ENCODE measurements at places on chromosomes 6 and 20.

- no peak for DNase-seq
Measured at GRCh38 chr6:39453241-39453640, 130.7 kb upstream of the KCNK16 start.

DNA sequence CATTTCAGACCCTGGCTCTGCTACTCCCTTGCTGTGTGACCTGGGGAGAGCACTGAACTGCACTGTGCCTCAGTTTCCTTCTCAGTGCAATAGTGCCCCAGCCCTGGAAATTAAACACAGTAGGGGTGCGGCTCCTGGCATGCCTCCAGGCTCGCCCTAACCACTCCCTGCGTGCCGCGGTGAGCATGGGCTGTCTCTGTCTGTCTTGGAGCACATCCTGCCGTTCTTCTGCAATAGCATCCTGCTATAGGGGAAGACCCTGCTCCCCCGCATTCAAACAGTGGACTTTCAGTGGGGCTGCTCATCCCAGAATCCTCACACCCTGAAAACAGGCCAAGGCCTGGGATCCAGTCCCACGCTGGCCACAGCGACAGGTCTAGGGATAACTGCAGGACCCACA is 129.5 kb downstream of the FOXC1 start:
- no peak for DNase-seq

- no peak for DNase-seq
Measured at GRCh38 chr6:1615853-1616420, 6.2 kb downstream of the FOXC1 start.

- DNase-seq, result no peak
Measured at GRCh38 chr6:83735461-83735860, 26.6 kb upstream of the SNAP91 start.

DNA sequence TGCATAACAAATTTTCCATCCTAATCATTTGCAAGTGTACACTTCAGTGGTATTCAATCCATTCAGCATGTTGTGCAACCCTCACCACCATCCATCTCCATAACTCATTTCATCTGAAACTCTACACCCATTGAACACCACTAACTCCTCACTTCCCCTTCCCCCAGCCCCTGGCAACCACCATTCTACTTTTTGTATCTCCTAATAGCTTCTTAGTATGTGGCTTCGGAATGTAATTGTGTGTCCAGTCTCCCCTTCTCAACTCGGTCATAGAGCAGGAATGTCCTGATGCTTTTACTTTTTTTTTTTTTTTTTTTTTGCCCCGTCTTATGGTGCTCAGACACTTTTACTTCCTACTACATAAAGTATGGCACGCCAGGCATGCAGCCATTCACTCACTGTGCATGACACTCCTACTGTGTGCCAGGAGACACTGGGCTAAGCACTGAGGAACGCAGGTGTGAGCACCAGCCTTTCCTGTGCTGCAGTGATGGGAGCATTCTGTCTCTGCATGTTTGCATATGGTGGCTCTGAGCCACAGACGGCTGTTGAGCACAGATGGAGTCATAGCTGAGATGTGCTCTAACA is 15.3 kb downstream of the HCK start:
- no peak for DNase-seq

- DNase-seq, result no peak
Measured at GRCh38 chr6:125766641-125767040, 17.2 kb downstream of the HEY2 start.

- no peak for DNase-seq
Measured at GRCh38 chr20:1371202-1371782, 21.6 kb downstream of the FKBP1A start.

GRCh38 chr6:109655761-109656262 is 35.2 kb downstream of the AK9 start:
- DNase-seq, result no peak

DNA sequence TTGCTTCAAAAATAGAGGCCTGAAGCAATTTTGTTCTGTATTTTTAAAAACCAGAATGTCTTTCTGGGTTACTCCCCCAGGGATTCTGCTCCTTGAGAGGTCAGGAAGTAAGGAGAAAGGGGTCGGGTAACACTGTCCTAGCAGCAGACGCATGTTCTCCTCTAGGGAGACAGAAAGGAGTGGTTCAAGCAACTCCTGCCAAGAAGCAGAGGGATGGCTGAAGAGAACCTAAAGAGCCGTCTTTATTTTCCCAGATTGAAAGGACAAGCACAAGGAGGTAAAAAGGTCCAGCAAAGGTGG is 58.0 kb upstream of the SLC4A11 start:
- no peak for DNase-seq

DNA sequence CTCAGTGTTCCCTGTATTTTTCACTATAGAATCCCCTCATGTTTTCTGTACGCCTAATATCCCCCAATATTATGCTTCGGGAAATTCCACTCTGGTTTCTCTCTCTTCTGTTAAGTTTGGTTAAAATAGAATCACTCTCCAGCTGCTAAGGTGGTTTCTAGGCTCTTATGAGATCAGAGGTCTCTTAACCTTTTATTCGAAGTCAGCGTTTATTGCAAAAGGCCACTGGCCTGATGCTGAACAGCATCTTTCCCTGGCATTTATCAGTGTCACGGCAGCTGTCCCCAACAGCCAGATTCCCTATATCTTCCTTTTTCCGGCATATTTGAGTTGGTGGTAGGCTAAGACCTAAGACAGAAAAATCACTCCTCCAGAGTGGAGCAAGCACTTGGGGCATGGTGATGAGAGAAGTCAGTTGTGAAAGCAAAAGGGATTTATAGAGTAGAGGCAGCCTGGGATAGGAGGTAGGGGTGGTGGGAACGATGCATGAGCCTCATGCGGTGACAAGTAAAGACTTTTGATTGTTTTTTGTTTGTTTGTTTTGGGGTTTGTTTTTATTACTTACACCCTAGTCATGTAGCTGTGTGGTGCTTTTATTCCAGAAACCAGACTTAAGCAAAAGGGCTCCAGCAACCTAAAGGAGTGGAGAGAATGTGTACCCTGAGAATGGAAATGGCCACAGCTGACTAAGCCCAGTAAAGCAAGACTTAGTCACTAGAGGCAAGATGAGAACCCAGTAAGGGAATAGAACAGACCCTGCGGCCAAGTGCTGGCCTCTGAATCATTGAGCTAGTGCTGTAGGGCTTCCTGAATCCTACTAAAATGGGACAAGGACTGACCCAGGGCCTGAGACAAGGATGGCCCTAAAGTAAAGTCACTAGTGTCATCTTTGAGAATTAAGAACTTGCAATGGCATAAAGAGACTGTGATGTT is 233.0 kb upstream of the PRND start:
- DNase-seq, result no peak

GRCh38 chr20:57628047-57628961 is 8.1 kb upstream of the ZBP1 start:
- DNase-seq, result no peak

DNA sequence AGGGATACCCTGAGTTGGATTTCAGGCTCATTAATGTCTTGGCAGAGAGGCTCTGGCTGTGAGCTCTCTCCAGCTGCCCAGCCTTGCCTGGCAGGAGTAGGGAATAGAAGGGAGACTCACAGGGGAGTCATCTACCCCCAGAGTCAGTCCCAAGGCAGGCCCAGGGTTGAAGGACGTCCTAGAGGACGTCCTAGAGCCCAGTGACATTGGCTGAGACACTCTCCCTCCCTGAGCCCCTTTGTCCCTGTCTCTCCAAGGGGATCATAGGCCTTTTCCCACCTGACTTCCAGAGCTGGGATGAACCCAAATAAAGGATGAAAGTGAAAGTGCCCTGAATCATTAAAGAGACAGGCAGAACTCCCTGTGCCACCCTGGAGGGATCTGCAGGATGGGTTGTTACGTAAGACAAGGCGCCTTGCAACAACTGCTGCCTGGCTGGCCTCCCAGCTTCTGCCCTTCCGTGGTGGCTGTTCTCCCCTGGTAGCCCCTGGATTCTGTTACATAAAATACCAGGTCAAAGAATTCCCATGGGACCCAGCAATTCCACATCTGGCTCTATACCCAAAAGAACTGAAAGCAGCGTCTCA is 53.6 kb upstream of the SIRPA start:
- DNase-seq, result no peak

DNA sequence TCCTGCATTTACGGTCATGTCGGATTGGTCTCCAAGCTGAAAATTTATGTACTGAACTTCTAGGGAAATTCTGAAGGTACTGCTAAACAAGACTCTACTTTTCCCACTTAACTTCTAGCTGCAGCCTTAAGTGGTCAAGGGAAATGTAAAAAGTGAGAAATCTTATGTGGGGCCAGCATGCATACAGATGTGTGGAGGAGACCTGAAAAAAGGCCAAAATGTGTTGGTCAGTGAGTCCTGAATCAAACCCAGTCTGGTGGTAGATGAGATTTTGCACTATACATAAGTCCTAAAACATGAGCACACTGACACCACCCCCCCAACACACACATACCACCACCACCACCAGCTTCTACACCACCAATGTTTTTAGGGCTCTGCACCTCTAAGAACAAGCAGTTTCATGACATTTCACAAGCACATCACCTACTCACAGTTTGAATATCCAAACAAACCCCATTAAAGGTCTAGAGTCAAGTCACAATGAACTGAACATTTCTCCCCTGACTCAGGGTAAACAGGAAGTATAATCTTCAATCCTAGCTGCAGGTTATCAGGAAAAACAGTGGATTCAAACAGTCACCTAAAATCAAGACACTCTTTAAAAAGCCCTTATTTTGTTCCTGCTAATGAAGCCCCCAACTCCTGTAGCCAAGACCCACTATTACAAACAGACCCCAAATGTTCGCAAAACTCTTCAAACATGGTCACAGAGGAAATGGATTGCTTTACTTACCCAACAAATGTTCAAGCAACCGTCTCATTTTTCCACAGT is 1.6 kb downstream of the ZMYND8 start:
- no peak for DNase-seq

DNA sequence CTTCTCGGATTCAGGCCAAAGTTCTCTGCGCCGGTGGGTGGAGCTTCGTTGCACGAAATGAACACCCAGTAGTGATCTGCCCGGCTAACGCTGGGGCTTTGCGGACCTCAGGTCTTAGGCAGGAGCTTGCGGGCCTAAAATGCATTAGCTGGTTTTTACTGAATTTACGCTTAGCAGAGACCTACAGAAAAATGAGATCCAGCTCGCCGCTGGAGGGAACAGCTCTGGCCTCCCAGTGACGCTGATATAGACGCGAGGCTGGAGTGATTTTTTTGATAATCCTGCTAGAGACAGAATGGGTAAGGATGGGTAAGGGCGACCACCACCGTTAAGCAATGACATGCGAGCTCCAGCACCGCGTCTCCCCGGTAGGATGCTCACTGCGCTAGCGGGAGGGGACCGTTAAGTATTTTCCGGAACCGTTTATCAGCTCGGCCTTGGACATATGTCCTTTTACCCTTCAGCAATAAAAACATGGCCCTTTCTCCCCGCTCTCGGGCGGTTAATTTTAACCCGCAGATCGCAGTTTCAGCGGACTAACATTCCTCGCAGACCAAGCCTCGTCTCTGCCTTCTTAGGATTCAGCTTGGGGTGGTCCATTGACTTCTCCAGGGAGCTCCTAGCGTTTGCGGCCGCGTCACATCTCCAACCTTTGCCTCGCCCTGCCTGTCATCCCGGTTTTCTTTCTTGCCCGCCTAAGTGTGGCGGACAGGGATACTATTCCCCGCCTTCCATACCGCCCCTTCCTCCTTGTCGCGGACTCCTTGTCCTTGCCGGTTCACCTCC is 109.3 kb downstream of the GPX5 start:
- no peak for DNase-seq

- DNase-seq, result no peak
Measured at GRCh38 chr6:110039981-110040383, 61.9 kb downstream of the GPR6 start.
